ENCODE measurements at places on chromosomes 7 and 10. TPM values are rescaled to one million over a fixed set of nuclear protein-coding genes. Genes with fewer than 3 reads are reported as not detected.

GRCh38 chr10:79264942-79265341 lies 82.3 kb upstream of the PPIF start:
- DNase-seq, result no peak

DNA sequence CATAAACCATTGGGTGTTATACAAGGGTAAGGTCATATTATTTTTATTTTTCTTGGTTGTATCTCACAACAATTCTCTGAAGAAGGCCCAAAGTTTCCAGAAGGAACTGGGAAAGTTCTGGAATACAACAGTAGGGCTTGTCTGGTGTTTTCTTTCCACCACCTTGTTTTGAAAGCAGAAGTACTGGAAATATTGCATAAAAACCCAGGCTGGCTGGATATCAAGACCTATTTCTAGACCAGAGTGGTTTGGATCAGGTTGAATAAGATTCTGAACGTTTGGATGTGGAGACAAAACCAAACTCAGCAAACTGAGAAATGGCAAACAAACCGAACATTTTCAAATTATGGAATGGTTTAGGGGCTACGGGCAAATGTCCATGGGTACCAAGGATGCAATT lies 182.6 kb upstream of the FZD8 start:
- no peak for DNase-seq

DNA sequence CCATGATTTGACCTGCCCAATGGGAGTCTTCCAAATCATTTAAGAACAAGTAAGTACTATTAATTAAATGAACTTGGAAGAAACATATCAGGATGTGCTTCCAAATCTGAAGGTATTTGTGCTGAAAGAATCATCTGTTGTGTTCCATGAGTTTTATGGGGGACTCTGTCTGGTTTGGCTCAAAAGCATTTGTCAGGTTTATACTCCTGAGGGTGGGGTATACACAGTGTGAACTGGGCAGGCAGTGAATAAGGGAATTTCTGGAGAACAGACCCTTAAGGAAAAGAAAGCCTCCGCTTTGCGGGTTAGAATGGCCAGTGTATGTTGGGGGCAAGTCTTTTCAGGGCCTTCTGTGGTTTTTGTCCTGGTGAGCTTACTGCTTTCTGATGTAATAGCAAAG lies 29.9 kb downstream of the TCF7L2 start:
- DNase-seq, result no peak

DNA sequence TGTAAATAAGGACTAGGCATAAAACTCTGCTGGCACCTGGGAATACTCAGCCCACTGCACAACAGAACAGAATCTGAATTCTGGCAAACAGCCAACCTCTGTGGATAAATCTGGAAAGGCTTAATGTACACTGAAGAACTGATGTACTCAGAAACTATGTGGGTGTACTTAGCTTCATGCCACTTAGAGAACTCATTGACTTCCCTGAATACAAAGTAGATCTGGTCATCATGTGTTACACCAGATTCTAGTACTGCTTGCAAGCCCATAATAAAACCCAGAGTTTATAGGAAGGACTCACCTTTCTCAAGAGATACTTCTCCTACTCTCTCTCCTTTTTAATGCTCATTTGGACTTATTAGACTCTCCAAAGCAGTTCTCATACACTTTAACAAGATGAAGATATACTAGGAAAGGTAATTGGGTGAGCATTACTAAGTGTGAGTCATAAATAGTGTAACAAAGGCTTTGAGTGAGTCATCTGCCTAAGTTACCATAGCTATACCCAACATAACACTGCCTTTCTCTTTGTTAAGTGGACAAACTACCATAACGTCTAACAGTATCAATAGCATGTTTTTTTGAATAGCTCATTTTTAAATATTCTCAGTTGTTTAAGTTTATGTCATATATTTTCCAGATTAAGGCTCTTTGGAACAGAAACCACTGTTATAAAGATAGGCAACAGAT lies 309.1 kb downstream of the MDFIC start:
- no peak for DNase-seq

The TDRD1 gene
- total RNA-seq, result 0.15 TPM

All from lower leg skin (tissue), 4 donors.